PC-9 (cell line): ENCODE measurements at places on chromosomes 7 and 10. TPM values are rescaled to one million over a fixed set of nuclear protein-coding genes. Genes with fewer than 3 reads are reported as not detected.

The IGFBP3 gene
- total RNA-seq: 237 and 386 TPM in 2 replicates

The CARD11 gene
- total RNA-seq: 62.6 and 63.3 TPM in 2 replicates

The MAP3K8 gene
- total RNA-seq: 14.3 and 16.4 TPM in 2 replicates

DNA sequence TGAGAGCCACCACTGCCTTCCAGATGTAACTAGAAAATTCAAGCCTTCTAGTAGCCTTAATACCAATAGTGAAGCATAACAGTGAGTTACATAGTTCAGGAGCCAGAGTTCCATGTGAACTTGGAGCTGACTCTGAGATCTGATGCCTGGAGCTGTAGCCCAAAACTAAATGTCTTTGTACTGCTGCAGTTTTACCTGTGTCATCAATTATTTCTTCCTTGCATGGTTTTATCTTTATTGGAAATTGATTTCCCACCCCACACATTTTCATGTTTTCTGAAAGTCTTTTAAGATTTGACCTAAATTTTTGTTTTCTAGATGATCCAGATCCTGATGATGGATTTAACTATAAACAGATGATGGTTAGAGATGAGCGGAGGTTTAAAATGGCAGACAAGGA lies 17.0 kb downstream of the OPN1SW start:
- no peak for DNase-seq

DNA sequence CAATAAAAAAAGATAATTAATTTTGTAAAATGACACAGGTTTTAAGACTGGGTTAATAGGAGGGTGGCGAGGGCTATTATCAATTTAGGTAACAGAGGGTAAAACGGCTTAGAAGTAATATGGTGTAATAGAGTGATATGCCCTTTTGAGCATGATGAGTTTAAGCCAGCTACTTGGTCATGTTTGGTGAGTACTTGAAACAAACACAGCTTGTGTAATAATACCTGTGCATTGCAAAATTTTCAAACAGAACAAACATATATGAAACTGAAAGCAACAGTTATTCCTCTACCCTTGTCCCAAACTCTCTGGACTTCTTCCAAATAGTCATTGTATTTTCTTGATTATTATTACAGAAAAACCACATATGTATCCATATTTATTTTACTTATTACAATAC lies 241.7 kb downstream of the MAGI2 start:
- no peak for DNase-seq

DNA sequence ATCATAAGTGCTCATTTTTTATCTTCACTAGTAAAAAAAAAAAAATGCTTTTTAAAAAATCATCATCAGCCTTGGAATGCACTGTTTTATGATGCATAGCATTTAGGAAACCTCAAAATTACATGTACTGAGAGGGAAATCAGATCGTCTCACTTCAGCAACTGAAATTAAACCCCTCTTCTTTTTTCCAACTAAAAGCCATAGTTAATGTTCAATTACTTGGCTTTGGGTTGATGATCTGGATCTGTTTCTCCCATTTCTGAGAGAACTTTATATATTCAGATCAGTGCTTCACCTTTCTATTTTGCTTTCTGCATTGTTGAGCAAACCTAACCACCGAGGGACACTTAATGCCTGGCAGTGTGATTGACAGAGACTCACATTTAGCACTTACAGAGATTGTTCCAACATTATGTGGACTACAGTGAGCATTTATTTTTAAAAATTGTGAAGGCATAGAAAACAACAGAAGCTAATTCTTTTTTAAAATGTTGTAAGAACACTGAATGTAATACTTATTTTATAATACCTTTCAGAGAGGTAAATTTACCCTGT lies 678.4 kb downstream of the PHTF2 start:
- DNase-seq: no peak

The APBB1IP gene
- total RNA-seq: not detected in 2 replicates

The NPFFR1 gene
- 0.05 and 0.09 TPM in 2 replicates for total RNA-seq
